GM18507 (cell line): ENCODE measurements at places on chromosomes 3 and 15.
A peak's percentile ranks its signal among the peaks of the same experiment; 100 is the strongest.

- no peak for DNase-seq
These were observed 65.4 kb downstream of the RASGRF1 start for GRCh38 chr15:79025201-79025600.

GRCh38 chr15:36877796-36878683 lies 222.3 kb downstream of the MEIS2 start:
- no peak for DNase-seq

GRCh38 chr3:144521131-144521530 lies 549.5 kb downstream of the DIPK2A start:
- no peak for DNase-seq

DNA sequence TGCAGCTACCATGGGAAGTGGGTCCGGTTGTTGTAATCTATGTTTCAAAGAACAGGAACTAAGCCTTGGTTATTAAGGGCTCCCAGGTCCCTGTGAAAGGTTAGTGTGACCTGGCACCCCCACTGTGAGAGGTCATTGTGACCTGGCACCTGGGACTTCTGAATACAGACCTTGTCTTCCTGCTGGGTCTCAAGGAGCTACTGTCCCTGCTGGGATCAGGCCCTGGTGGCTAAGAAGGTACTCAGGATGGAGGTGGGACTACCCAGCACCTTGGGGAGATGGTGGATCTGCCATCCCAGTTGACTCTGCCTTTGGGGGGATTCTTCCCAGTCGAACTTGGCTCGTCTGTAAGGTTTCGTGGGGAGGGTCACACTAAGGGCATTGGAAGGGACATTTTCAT lies 10.3 kb upstream of the SLCO2A1 start:
- no peak for DNase-seq

DNA sequence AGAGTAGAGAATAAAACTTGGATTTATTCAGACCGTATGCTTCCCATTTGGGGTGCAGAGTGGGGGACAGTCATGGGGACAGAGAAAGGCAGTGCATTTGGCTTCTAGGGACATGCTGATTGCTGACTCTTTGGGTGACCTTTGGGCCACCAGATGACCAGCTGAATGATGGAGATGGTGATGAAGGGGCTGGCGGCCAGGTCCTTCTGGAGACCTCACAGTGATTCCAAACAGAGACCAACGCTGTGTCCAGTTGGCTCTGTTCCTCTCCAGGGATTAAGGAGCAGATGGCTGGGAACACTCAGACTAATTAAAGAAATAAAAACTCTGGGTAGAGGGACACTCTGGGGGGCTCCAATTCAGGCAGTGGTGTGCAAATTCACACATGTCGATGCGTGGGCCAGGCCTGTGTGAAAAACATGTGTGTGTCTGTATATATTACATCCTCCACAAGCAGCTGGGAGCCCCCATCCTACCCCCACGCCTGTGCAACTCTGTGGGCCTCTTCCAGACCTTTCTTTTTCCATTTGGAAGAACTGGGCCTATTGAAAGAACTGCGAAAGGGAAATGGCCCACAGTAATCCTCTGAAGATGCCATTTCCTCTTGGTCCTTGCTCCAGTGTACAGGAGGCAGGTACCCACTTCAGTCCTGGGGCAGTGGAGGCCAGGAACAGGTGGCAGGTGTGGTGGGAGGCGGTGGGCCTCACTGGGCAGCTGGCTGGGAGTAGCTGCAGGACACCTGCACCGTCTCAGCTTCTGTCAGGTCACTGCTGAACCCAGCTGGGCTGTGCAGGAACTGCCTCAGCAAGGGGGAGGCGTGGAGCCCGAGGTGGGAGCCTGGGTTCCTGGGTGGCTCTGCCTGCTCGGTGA lies 8.9 kb downstream of the XIRP1 start:
- no peak for DNase-seq

DNA sequence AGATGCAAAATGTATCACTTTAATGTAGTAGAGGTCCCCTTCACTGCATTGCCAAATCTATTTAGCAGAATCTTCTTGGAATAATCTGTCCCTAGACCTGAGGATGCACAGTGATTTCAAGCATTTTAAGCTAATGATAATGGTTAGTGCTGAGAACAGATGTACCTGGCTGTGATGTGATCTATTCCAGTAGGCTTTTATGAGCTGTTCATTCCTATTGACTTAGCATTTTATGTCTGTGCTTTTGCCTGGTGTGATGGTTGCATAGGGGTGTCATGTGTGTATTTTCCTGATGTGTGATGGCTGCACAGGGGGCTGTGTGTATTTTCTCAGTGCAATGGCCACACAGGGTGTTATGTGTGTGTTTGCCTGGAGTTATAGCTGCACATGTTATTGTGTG lies 272.9 kb downstream of the TIGIT start:
- DNase-seq = no peak

- DNase-seq = no peak
These were observed 146.4 kb upstream of the PFN2 start for GRCh38 chr3:150117076-150117475.

GRCh38 chr3:112086076-112086854 lies at the start of gene C3orf52:
C3orf52 (plus strand) TSS chr3:112086389; CDS start chr3:112086408, 19 bp downstream.
- DNase-seq = peak; percentile 56
